ENCODE measurements at places on chromosomes 4 and X.

- no peak for DNase-seq
Observed at GRCh38 chrX:133251204-133251603, 33.0 kb upstream of the TFDP3 start.

GRCh38 chr4:7918981-7919380 is 20.7 kb downstream of the AFAP1 start:
- DNase-seq: no peak

- DNase-seq: no peak
Observed at GRCh38 chr4:105871997-105872396, 23.3 kb upstream of the NPNT start.

GRCh38 chr4:15918484-15919129 is 19.9 kb downstream of the FGFBP1 start:
- DNase-seq: no peak
